CD4-positive, alpha-beta T cell treated with Interleukin-4 for 1 hour (primary cell): ENCODE measurements at places on chromosomes 6 and 20.
A peak's percentile ranks its signal among the peaks of the same experiment; 100 is the strongest.

GRCh38 chr20:53608456-53609452 lies 15.1 kb upstream of the ZNF217 start:
- peak; percentile 45 for DNase-seq

GRCh38 chr6:90087106-90087833 lies 193.0 kb downstream of the GJA10 start:
- DNase-seq: no peak

DNA sequence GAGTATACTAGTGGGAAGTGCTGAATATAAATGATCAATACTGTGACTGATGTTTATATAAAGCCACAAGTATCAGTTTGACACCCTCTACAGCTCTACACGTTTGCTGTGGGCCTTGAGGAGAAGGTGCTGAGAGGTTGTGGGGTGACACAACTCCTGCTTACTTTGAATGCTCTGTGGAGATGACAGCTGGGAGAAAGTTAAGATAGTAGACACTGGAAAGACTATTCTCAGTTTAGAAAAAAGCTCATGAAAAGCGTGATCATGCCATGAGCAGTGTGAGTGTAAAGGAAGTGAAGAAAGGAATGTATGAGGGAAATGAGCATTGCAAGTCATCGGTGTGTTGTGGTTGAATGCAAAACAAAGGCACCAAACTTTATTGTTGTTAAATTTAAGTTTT lies 215.8 kb downstream of the UTRN start:
- DNase-seq: no peak

DNA sequence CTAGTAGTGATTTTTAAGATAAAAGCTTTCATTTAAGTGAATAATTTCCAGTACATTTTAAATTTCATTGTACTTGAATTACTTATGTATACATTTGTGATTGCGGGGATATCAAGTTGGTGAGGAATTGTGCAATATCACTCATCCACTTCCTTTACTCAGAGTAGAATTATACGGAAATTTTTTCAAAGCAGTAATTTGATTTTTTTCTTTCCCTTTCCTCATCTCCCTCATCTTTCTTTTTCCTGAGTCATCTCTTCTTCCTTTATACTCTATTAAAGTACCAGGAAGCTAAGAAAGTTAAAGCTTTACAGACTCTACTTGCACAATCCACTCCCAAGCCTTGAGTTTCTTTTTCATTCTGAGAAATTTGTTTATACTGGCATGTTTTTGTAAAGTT lies 60.9 kb upstream of the DEFB112 start:
- DNase-seq: no peak

DNA sequence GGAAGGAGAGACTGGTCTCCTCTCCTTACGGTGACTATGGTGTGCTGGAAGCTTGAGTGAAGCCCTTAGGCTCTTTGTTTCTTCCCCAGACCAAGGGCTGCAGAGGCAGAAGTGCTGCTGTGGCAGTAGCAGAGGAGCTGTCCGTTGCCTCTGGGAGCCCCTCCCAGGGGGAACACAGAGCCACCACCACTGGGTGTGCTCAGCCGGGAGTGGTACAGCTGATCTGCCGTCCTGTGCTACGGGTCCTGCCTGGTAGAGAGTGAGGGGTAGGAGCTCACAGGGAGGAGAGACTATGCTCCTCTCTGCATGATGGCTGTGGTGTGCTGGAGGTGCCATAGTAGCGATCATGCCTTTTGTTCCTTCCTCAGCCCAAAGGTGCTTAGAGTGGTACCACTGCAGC lies 318.7 kb downstream of the DOK5 start:
- no peak for DNase-seq

DNA sequence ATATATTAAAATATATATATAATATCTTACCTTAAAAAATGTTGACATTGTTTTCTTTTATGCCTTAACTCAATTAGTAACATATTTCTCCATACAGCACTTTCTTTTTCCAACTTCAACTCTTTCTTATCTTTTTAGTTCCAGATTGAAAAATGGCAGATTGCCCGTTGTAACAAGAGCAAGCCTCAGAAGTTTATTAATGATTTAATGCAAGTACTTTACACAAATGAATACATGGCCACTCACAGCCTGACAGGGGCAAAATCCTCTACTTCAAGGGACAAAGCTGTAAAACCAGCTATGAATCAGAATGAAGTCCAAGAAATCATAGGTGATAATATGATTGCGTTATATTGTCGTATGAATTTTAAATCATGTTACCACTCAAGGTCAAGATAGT lies 29.4 kb upstream of the KIAA1586 start:
- DNase-seq: no peak

GRCh38 chr6:169452117-169452868 lies 198.6 kb upstream of the THBS2 start:
- no peak for DNase-seq

GRCh38 chr6:36897609-36898008 lies 11.9 kb downstream of the C6orf89 start:
- no peak for DNase-seq

- no peak for DNase-seq
Measured at GRCh38 chr6:8749465-8749864, 314.1 kb upstream of the SLC35B3 start.

DNA sequence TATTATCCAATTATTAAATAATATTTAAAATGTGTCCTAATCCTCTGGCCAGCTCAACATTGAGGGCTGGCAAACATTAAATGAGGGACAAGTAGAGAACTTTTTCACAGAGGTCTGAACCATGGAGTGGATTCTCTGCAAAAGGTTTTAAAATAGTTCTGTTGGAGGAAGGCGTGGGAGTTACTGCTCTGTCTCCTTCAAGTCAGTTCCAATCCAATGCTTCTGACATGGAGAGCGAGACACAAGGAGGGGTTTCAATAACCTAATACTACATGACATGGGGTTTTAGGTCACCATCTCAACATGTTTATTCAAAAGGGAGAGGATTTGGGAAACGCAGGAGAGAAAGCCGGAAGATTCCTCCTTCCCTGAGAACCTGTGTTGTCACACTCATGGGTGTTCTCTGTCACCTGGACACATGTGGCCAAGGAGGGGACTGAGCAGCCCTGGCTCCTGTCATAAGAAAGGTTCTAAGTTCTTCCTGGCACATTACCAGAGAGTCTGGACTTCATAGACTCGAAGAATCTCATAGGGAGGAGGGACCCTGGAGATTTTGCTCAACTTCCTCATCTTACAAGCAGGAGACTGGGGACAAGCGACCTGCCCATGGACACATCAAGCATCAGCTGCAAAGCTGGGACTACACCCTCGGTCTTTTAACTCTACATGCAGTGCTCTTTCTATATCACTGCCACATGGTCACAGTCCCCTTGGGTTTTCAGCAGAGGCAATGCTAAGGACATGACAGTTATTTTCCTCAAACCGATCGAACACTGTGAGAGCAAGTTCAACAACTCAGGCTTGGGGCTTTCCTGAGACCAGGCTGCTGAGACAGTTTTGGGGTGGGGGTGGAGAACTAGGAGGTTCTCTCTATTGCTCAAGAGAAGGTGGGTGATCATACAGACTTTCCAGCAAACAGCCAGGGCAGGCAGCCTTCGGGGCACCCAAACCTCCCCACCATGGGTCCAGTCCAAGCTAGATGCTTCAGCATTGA lies 38.6 kb downstream of the PRDM1 start:
- DNase-seq: no peak

DNA sequence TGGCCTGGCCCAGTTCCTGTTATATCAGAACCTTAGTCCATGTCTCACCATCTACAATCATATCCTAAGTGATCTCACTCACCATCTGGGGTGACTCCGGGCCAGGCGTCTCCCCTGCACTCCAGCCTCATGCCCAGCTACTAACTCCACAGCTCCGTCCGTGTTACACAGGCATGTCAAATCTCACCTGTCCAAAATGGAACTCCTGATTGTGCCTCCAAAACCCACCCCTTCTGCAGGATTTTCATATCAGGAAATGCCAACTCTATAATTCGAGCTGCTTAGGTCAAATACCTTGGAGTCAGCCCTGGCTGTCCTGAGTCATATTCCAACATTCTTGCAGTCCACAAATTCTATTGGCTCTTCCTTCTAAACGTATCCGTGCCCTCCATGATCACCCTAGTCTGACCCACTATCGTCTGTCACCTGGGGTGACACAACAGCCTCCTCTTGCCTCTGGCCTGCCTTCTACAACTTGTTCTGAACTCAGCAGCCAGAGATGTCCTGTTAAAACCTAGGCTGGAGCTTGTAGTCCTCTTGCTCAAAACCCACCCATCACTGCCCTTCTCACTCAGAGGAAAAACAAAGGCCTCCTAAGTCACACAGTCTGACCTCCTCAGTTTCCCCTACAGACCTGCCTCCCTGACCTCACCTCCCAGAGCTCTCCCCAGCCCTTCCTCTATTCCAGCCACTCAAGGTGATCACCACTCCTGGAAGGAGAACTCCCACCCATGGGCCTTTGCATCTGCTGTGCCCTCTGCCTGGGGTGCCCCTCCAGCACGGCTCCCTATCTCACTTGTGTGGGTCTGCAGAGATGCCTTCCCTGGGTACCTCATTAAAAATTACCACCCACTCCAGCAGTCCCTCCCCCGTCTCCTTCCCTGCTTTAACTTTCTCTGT lies 85.3 kb upstream of the SIRPA start:
- DNase-seq: no peak

- DNase-seq: peak; percentile 36
Measured at GRCh38 chr20:561437-562231, 18.0 kb upstream of the CSNK2A1 start.

DNA sequence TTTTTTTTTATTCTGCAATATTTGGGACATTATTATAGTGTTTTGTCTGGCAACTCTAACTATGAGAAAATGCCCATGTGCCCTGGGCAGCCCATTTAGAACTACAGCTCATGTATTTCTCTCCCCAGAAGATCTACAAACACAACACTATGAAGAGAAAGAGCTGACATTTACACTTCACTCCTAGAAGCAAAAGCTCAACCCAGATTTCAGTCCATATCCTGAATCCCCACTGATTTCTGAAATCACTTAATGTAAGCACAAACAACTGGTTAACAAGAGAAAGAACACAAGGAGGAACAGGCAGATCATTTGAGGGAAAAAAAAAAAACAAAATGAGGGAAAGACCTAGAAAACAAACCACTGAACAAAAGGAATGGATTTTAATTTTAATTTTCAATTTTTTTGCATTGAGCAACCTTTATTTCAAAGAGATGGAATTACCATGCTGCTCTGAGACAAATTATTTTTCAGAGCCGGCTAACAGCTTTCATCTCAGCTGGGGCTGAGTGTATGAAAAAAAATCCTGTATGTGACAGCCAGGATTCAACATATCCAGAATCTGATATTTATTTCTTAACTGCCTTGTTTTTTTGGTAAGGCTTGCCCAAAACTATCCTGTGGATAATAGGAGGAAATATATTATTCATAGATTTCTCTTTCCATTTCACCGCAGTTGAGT lies 32.5 kb downstream of the KIAA0319 start:
- no peak for DNase-seq
